ENCODE measurements at places on chromosomes 7 and 10. TPM values are rescaled to one million over a fixed set of nuclear protein-coding genes. Genes with fewer than 3 reads are reported as not detected.

GRCh38 chr7:129741743-129742213 is 130.3 kb downstream of the NRF1 start:
- no peak overlapping the region for H3K4me3 ChIP-seq
- no peak overlapping the region for H3K27ac ChIP-seq
- DNase-seq, result no peak
- peaks cover 4% of the 10 kb centered on the region for H3K36me3 ChIP-seq
- no peaks in the 10 kb centered on the region for H3K27me3 ChIP-seq
- H3K4me1 ChIP-seq, result no peaks in the 10 kb centered on the region

The CYP3A7 gene
- not detected for total RNA-seq

GRCh38 chr7:17951742-17952254 is 11.5 kb upstream of the SNX13 start:
- H3K27me3 ChIP-seq, result no peaks in the 10 kb centered on the region
- H3K27ac ChIP-seq, result no peak overlapping the region
- H3K4me3 ChIP-seq, result no peak overlapping the region
- no peak for DNase-seq
- no peaks in the 10 kb centered on the region for H3K4me1 ChIP-seq
- H3K36me3 ChIP-seq, result no peaks in the 10 kb centered on the region

The TSPAN12 gene
- 12.6 TPM for total RNA-seq

GRCh38 chr10:97412891-97413304 is 11.8 kb upstream of the RRP12 start:
- H3K4me1 ChIP-seq, result no peaks in the 10 kb centered on the region
- H3K36me3 ChIP-seq, result no peaks in the 10 kb centered on the region
- H3K27ac ChIP-seq, result no peak overlapping the region
- H3K4me3 ChIP-seq, result no peak overlapping the region

- H3K36me3 ChIP-seq, result no peaks in the 10 kb centered on the region
- H3K4me1 ChIP-seq, result no peaks in the 10 kb centered on the region
- DNase-seq, result no peak
- H3K27ac ChIP-seq, result no peak overlapping the region
- H3K27me3 ChIP-seq, result no peaks in the 10 kb centered on the region
- no peak overlapping the region for H3K4me3 ChIP-seq
Observed at GRCh38 chr10:29392376-29393021, 103.6 kb downstream of the LYZL1 start.

- no peak overlapping the region for H3K27ac ChIP-seq
- no peaks in the 10 kb centered on the region for H3K36me3 ChIP-seq
- H3K4me3 ChIP-seq, result no peak overlapping the region
- no peaks in the 10 kb centered on the region for H3K27me3 ChIP-seq
- H3K4me1 ChIP-seq, result no peaks in the 10 kb centered on the region
Observed at GRCh38 chr10:116973371-116973905, 31.5 kb downstream of the SHTN1 start.

DNA sequence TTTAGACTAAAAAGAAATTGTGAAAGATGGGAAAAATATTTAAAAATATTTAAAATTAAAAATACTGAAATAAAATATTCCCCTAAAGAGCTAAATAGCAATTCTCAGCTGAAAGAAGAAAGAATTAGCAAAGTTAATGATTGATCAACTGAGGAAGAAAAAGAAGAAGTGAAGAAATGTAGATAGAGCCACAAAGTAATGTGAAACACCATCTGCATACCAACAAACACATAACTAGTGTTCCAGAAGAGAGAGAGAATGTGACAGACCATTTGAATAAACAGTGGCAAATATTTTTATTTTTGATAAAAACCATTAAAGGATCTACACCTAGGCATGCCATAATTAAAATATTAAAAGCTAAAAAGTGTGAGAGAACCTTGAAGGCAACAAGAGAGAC is 784.5 kb upstream of the ZWINT start:
- no peaks in the 10 kb centered on the region for H3K36me3 ChIP-seq
- no peak overlapping the region for H3K4me3 ChIP-seq
- no peaks in the 10 kb centered on the region for H3K27me3 ChIP-seq
- H3K4me1 ChIP-seq, result no peaks in the 10 kb centered on the region
- no peak for DNase-seq
- no peak overlapping the region for H3K27ac ChIP-seq

The TBXAS1 gene
- total RNA-seq, result 30.1 TPM
